Stimulated activated CD8-positive, alpha-beta memory T cell treated with anti-CD3 and anti-CD28 coated beads, Interleukin-4, amount 100 ng/mL, for 4 hours (primary cell): ENCODE measurements at places on chromosomes 4 and X.
A peak's percentile ranks its signal among the peaks of the same experiment; 100 is the strongest.

DNA sequence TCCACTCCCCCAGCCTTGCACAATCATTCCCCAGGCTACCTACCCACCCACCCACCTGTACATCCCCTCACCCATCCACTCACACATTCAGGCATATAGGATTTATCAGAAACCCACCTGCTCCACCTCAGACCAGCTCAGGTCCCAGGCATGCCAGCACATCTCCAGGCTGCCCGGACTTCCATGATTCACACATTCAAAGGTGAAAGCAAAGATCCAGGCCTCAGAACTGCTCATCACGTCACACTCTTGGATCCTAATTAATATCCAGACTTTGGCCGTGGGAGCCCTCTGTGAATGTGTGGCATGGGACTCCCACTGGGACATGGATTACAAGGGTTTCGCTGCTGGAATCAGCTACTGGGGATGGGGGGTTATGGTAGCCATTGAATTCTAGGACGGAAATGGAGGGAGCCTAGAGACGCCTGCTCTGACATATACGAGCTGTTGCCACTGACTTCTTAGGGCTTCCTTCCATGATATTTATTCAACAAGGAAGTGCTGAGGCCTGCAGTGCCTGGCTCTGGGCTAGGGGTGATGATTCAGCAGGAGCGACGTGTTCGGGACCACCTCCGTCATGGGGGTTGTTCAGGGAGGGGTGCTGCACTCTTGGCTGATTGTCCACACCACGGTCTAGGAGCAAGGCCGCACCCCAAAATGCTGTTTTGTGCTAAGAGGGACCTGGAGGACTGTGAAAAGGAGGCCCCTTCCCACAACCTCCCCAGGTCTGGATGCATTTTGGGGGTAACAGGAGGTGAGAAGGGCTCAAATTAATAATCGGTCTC is 56.9 kb upstream of the ADRA2C start:
- DNase-seq = no peak

DNA sequence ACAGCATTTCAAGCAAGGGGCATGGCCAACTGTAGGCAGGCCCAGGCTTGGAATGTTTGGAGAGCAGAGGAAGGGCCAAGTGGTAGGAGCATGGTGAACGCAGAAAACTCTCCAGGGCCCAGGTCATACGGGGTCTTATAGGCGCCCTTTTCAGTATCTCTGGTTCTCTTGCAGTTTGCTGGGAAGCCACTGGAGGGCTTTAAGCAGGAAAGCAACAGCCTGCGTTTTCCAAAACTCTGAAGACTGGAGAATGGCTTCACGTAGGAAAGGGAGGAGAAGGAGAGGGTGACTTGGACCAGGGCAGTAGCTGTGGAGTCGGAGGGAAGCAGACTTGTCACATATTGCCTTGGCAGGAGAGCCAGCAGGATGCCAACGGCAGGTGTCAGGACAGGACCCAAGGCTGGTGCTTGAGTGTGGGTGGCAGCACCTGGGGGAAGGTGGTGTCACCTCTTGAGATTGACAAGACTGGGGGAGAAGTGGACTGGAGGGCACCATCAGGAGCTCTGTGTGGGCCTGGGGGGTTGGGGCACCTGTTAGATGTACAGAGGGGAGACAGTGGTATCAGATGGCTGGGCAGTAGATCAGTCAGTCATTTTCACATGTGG is 21.9 kb downstream of the TKTL1 start:
- no peak for DNase-seq

DNA sequence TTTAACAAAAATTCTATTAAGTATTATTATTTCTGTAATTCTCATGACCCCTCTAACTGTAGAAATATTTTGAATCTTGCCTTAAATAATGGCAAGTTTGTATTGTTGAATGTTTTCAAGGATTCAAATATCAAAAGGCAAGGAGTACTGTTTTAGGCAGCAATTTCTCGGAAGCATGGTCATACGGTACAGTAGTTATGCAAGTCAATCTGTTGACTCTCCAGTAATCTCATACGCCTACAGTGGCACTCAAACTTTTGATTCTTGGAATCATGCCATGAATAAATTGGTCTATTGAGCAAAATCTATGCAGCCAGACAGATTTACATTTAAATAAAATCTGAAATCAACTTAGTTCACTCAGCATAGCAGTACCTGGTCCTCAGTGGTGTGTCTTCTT is 139.6 kb upstream of the FAM47C start:
- no peak for DNase-seq

DNA sequence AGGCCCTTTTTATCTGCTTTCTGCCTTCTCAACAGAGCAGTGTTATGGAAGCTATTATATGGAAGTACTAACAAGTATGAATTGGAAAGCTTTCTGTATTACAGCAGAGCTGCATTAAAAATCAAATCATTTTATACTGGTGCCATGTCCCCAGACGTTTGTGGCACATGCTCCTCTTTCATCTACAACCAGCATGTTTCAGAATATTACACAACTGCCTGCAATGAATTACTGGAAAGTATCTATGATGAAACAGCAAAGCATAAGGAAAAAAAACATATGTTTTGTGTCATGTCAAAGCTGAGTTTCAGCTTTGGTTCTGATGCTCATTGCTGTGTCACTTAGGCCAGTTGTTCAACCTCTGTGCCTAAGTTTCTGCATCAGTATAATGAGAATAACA is 576.8 kb downstream of the GBA3 start:
- no peak for DNase-seq

- no peak for DNase-seq
Observed at GRCh38 chrX:9610771-9611392, 146.0 kb downstream of the TBL1X start.

- DNase-seq = no peak
Observed at GRCh38 chr4:85760511-85760910, 285.6 kb downstream of the ARHGAP24 start.

DNA sequence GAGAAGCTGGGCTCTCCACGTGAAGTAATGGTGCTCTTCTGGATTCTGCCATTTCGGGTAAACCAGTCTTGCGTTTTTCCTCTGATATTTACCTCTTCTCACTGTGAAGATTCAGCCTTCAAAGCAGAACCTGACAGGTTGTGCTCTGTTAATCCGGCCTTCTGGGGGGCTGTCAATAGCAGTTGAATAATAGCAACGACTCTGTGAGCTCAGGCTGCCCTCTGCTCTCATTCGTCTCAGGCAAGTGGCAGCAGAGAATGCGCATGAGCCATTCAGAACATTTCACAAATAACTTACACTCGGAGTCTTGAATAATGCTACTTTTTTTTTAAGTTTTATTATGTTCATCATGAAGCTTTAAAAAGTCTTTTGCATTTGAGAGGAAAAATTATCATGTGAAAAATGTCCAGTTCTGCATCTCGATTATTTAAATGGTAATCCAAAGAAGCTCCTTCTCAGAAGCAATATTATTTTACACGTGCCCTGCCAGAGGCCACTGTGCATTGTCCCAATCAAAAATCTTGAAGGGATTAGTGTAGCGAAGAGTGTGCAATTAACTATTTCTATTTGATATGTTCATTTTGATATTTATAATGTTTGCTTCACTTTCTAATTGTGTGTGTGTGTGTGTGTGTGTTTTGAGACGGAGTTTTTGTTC is 354.2 kb upstream of the FAT1 start:
- no peak for DNase-seq

GRCh38 chr4:55554453-55555030 is 7.8 kb upstream of the CLOCK start:
- DNase-seq = no peak

GRCh38 chrX:100863326-100863864 is 10.8 kb downstream of the NOX1 start:
- no peak for DNase-seq

- DNase-seq = no peak
Observed at GRCh38 chrX:50081282-50081889, 119.4 kb downstream of the AKAP4 start.

DNA sequence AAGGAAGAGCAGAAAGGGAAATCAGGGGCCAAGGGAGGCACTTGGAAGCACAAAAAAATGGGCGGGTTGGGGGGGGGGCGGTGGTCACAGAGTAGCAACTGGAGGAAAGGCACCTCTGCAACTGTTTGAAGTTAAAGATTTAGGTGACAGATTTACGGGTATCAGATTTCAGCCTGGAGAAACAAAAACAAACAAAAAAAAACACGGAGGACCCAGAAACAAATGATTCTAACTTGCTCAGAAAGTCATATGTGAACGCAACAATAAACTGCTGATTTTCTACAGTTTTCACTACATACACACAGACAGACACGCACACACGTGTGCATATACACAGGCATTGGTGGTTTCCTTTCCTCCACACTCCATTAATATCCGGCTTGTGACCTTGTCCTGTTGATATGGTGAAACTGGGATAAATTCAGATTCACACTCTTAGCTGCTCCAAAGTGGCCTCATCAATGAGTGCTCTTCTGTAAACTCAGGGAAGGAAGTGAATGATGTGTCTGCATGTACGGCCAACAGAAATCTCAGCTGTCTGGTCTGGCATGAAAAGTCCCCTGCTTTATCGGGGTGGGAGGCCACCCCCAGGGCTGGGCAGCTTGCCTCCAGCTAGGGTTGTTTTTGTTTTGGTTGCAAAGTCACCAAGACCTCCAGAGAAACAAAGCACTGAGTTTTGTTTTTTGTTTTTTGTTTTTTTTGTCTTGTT is 54.3 kb downstream of the CHST7 start:
- DNase-seq = no peak

DNA sequence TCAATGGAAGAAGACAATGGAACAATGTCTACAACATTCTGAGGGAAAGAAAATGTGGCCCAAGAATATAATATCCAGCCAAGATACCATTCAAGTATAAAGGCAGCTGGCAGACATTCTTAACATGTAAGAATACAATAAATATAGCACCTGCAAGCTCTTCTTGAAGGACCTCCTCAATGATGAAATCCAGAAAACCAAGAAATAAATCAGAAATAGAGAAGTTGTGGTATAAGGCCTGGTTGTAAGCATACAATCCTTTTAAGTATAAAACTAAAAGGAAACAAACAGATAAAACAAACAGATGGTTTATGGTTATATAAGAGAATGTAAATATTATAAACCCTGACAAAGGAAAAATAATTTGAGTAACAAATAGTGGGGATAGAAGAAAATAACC is 33.4 kb downstream of the SYTL4 start:
- DNase-seq = no peak

DNA sequence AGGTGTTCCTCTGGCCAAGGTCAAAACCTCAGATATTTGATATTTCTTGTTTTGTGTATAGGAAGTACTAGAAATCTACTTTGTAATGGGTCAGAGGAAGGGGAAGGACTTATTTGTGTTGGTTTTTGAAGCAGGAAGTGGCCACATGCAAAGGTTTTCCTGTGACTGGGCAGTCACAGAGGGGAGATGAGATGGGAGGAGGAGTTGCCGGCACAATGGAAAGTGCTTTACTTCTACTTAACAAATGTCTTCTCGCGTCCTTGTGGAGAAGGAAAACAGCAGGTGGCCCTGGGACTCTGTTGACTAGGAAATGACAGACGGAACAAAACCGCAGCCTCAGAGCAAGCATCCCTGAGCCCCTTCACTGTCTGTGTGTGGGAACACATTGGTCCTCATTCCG is 46.6 kb downstream of the SHROOM2 start:
- DNase-seq = no peak

DNA sequence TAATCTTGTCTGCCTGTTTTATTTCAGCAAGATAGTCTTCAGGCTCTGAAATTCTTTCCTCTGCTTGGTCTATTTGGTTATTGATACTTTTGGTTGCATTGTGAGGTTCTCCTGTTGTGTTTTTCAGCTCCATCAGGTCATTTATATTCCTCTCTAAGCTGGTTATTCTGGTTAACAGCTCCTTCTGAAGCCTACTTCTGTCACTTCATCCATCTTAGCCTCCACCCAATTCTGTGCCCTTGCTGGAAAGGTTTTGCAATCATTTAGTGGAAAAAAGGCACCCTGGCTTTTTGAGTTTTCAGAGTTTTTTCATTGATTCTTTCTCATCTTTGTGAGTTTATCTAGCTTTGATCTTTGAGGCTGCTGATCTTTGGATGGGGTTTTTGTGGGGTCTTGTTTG is 647.7 kb downstream of the SPRY1 start:
- no peak for DNase-seq

DNA sequence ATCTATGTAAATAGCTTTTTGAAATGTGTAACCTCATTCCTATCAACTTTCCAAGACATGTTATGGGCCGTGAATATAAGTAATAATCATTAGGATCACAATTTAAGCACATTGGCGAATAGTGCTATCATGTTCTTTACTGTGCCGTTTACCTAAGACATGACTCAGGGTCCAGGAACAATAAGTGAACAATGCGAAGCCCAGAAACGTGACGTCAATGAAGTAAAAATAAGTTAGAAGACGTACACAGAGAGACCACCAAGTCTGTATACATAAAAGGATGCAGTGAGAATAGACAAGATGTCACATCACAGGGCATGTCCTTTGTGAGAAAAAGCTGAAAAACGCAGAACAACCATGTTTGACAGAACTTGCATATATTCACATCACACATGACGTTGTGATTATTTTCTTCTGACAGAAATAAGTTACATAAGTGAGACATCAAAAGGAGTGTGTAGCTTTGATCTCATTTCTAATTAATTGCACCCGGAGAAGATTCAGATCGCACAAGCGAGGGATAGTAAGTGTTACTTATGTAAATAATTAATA is 49.4 kb upstream of the FAT1 start:
- no peak for DNase-seq

GRCh38 chr4:139177049-139177868 is at the start of gene ELF2:
Gene ELF2 (minus strand): TSS chr4:139177218. CDS start chr4:139137701, 39,517 bp downstream.
- peak; percentile 55 for DNase-seq

- DNase-seq = no peak
Observed at GRCh38 chr4:165631912-165632311, 241.1 kb upstream of the TLL1 start.

- no peak for DNase-seq
Observed at GRCh38 chr4:142312391-142312790, 533.7 kb downstream of the INPP4B start.

DNA sequence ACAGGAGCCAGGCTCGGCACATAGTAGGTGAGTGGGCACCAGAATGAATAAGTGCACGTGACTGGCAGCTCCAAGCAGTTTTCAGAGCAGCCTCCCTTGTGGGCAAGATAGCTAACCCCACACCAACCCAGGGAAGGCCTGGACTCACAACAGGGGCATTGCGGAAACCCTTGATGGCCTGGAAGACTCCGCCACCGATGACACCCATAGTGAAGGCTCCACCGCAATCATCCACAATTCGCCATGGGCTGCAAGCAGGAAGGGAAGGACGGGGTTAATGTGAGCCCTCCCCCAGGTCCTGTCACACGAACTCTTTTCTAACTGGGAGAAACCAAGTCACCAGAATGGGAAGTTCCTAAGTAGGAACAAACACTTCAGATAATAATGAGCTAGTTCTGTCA is 957 bp downstream of the TIMM17B start:
- no peak for DNase-seq
